ENCODE measurements at places on chromosomes 1 and 21.

- DNase-seq = no peak
These were observed 32.1 kb downstream of the SH3BP5L start for GRCh38 chr1:248793592-248793991.

DNA sequence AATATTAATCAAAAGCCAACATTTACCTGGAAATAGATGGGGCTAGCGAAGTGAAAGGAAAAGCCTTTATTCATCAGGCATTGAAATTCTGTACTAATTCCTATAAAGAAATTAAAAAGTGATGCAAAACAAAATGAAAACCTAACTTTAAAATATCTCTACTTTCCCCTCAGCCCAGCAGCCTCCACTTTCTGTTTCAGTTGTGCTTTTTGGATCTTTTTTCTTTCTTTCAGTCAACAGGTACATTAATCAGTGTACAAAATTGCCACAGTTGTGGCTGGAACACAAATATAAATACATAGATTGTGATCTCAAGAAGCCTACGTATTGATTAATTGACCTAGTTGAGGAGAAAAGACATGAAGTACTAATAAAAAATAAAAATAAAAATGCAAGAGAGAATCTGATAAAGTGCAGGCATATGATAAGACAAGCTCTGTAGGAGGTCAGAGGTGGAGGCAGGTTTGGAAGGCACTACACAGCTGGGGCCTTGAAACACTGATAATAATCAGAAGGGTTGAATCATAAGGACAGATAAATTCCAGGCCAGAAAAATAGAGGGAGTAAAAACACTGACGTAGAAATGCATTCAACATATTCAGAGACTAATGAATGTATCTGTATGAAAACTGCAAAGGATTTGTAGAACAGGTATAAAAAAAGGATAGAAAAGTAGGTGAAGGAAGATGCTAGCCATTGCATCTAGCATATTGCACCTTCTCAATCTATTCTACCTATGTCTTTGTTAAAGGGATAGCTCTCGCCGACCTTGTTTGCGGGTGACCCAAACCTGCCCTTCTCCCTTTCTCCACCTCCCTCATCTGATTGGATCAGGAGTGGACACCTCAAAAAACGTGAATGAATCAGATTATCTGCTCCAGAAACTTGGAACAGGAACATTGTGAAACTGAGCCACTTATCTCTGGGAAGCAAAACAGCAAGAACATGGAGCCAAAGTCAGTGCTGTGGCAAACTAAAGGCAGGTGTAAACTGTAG is 607.8 kb upstream of the ADGRL2 start:
- DNase-seq = no peak

GRCh38 chr21:42248783-42249597 is 30.1 kb downstream of the ABCG1 start:
- DNase-seq = no peak

DNA sequence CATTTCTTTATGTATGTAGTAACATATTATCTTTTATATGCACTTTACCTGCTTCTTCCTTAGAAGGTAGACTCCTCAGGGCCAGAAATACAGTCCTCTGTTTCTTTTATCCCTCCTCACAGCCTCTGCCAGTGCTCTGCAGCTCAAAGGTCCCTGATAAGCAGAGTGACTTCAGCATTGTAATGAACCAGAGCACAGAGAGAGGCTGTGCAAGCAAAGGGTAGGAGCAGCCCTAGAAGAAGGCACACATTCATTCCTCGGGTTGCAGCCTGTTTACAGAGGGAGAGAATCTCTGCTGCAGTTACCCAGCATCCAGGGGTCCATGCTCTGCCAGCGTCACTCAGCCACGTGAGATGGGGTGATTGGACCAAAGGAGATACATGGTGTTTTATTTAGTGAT is 101.1 kb downstream of the RHOU start:
- no peak for DNase-seq

DNA sequence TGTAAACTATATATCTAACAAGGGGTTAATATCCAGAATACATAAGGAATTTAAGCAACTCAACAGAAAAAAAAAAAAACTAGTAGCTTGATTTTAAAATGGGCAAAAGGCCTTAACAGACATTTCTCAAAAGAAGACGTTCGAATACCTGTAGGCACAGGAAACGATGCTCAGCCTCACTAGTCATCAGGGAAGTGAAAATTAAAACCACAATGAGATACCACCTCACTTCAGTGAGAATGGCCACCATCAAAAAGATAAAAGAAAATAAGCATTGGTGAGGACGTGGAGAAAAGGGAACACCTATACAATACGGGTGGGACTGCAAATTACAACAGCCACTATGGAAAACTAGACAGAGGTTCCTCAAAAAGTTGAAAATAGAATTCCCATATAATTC is 37.3 kb downstream of the NPHP4 start:
- DNase-seq = no peak

GRCh38 chr1:153611356-153611755 is 1.6 kb downstream of the S100A16 start:
- DNase-seq = no peak

- no peak for DNase-seq
These were observed 13.9 kb downstream of the CDC14A start for GRCh38 chr1:100366209-100366525.

- DNase-seq = no peak
These were observed 7.6 kb downstream of the CYP4X1 start for GRCh38 chr1:47031059-47031458.

DNA sequence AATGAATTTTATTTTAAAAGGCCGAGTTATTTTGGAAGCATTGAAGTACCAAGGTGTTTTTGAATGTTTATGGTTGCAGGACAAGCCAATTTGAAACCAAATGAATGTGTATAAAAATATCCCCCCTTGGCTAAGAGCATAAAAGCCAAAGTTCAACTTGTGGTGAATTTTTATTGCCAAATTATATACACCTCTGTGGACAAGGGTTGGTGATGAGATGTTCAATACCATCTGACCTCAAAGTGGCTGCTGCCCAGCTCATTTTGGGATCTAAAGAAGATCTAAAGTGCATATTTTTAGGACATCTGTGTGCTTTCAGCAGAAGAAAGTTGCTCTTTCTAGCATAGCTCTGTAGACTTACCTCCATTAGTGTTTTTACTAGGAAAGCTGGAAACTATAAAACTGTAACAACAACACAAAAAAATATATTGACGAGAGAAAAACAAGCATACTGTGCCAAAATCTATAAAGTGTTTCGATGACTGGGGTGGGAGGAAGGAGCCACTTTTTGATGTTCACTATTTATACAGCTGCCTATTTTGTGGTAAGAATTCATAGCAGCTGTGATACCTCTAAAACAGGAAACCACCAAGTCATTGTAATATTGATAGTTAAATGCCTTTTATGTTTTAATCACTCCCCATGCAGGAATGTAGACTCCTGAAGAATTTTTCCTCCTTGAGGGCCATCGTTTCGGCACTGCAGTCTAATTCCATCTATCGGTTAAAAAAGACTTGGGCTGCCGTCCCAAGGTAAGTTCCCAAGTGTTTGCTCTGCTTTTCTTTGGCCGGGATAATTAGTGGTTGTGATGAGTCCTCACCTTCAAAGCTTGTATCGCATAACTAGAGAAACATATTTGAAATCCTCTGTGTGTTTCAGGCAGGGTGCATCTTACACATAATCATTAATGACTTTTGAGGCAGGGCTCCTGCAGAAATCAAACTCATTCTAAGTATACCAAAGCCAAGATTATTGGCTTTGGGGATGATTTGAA is 83.2 kb downstream of the RGL1 start:
- no peak for DNase-seq

DNA sequence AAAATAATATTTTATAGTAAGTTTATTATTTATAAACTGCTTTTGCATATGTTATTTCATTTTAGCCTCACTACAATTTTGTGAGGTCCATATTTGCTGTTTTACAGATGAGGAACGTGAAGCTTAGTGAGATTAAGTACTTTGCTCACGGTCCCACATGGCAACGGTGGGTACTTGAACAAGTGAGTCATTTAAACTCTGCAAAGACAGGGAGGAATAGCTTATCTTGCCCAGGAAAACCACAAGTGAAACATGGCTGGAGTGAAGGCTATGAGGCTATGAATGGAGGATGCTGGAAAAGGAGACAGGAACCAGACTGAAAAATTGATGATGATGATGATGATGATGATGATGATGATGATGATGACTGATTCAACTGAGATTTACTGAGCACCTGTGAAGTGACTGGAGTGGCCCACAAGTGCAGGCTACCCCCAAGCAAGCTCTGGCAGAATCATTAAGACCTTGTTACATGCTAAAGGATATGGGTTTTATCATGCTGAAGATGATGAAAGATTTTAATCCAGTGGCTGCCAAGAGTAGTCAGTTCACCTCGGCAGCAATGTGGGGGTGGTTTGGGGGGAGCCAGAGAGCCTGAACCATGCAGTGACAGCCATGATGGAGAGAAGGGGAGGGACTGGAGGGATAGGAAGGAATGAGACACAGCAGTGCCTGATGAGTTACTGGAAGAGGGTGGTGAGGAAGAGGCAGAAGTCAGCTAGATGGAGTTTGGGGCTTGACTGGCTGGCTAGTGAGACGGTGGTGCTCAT is 1.4 kb upstream of the ABCA4 start:
- DNase-seq = no peak

DNA sequence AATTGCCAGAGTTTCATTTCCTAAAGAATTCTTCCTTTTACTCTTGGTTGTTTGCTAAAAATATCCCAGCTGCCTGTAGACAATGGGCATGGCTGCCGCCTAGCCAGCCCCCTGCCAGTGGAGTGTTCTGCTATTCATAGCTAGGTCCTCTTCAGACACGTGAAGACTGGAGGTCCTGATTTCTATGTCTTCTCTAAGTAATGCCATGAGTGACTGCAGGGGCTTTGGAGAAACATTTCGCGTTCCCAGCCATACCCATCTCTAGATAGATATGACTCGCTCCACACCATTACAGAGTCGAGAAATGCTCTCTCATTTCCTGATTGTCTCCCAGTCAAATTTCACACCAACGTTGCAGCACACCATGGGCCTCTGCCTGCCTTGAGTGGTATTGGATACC is 99.5 kb upstream of the BACE2 start:
- peak; percentile 28 for DNase-seq

DNA sequence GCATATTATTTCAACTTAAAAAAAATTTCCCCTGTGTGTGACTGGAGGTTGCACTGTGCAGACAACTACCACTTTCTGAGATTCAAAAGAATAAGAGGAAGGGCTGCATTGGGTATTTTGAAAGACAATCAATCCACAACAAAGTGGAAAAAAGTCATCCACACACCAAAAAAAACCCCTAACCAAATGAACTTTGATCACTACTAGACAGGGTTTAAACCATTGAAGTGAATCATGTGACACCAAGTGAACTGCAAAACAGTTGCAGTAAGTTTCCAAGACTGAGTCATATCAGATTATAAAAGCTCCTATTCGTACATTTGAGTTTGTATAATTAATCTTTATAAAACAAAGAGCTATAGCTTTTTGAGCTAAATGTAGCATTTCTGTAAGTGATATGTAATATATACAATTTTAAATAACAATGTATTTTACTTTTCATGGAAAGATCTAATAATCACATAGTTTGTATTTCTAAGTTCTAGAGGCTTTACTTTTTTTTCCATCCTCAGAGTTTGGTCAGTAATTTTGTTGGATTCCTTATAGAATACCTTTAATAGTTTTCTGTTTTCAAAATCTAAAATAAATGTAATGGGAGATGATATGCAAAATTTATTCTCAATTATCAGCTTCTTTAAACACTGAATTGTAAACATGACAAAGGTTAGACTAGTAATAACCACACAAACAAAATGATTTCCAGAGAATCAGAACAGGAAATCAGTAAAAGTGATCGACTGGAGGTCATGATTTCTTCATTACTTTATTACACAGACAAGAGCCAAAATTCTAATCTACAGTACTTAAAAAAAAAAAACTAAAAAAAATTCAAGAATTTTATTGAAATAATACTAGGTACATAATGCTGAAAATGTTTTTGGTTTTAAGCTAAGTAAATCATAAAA is 50.5 kb upstream of the GFI1 start:
- DNase-seq = no peak

DNA sequence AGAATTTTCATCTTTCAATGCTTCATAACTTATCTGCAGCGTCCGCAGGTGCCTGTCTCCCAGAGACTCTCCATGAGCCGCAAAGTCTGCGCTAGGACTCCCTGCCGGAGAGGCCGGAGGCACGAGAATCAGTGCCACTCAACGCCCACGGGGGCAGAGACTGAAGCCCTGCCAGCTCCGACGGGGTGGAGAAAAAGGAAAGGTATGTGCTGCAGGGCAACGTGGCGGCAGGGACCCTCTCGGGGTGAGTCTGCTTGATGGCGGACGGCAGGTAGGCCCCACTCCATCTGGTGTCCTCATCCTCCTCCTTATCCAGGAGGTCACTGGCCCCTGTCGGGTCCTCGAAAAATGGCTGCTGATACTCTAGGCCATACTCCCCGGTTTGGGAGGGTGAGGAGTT is 21.9 kb upstream of the MRPS14 start:
- DNase-seq = no peak

GRCh38 chr1:90204023-90204590 is 209.2 kb downstream of the ZNF326 start:
- no peak for DNase-seq

GRCh38 chr1:208309771-208310170 is 65.6 kb upstream of the PLXNA2 start:
- no peak for DNase-seq

- no peak for DNase-seq
These were observed 534.9 kb upstream of the USP24 start for GRCh38 chr1:55749975-55750627.

DNA sequence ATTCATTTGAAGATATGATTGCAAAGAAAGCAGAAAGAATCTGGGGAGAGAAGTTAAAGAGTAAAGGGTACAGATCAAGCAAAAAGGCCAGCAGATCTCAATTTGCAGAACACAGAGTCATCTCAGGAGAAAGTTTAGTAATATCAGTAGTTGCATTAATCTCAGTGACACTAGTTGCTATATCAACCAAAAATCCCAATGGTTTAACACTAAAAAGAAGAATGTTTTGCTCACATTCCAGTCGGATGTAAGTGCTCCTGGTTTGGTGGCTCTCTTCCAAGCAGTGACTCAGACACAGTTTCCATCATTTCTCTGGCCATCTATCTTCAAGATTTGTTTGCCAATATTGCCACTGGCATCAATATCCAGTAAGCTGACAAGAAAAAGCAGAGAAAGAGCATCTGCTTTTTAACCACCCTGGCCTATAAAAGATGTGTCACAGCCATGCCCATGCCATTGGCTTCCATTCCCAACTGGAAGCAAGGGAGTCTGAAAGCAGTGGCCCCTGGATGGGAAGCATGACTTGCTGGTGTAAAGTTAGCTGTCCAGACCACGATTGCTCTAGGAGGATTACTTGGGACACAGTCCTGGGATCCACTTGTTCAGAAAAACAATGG is 45.5 kb upstream of the AIM2 start:
- no peak for DNase-seq

DNA sequence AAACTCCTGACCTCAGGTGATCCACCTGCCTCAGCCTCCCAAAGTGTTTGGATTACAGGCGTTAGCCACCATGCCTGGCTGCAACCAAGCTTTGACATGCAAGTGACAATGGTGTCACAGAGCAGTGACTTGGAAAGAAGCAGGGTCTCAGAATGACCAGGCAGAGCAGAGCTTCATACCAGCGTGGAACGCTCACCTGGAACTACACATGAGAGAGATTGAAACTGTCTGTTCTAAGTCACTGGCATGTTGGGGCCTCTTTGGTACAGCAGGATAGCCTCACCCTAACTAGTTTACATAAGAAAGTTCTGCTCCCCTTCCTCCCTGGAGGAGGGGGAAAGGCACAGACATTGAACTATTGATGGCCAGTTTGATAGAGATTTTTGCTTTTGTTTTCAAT is 47.5 kb upstream of the ITPKB start:
- no peak for DNase-seq
